GDM1 (cell line): ENCODE measurements at places on chromosomes 12 and 14.

GRCh38 chr12:49296034-49296835, 1.3 kb downstream of the PRPH start:
- DNase-seq: no peak

- no peak for DNase-seq
These were observed 1.1 kb upstream of the ATXN2 start for GRCh38 chr12:111600205-111600642.

DNA sequence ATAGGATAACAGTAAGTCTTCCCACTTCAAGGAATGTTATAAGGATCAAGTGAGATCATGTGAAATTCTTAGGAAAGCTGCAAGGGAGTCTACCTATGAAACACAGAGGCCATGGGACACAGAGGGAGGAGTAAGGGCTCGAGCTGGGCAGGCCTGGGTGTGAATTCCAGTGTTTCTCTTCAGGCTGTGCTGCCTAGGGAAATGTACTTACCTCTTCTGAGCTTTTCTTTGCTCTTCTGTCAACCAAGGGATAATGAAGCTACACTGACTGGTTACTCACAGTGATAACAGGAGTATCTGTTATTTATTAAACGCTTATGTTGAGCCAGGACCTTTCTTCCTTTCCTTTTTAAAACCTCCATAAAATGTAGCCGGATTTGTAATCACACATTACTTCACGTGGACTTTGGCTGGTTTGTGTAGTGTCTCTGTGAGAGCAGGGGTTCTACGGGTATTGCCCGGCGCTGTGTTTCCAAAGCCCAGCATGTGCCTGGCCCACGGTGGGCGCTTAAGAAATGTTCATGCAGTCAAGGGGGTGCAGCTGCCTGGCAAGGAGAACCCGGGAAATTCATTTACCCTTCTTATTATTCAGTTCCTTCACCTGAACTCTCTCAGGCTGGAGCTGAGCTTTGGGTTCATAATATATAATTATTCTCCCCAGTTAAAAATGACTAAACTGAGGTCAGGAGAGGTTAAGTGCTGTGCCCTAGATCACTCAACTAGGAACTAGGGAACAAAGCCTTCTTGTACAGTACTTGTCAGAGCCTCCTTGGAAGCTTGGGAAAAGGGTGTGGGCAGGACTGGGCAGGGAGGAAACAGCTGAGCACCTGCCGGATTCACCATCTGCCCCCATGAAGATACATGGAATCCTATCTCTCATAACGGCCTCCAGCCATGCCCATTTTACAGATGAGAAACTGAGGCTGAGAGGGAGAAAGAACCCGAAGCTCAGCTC, 214.2 kb downstream of the CACNA1C start:
- DNase-seq: no peak

DNA sequence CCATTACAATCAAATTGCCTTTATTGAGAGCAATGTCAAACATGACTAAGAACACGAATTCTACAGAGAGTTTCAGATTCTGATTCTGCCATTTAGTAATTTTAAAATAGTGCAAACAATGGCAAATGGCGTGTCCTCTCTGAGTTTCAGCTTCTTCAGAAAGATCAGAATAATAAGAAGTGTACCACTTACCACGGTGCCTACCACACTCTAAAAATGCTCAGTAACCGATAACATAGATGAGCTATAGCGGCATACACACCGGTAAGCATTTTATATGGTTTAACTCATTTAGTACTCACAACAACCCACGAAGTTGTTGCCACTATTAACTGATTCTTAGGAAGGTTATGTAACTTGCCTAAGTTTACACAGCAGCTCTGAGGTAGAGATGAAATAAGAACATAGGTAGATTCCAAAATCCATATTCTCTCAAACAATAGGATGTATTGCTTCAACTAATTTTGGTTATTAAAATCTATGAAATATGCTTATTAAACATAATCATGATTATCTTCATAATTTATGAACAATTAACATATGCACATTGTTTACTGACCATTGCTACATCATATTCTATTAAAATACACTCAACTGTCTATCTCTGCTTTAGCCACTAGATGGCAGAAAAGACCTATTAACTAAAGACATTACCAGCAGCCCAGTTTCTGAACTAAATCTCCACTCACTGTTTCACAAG, 38.3 kb downstream of the SLC6A15 start:
- no peak for DNase-seq

GRCh38 chr12:103779410-103780092, 61.5 kb downstream of the NT5DC3 start:
- no peak for DNase-seq

- DNase-seq: no peak
These were observed 387.3 kb downstream of the LRIG3 start for GRCh38 chr12:58532855-58533608.
